ENCODE measurements at places on chromosomes 5 and 9.
A peak's percentile ranks its signal among the peaks of the same experiment; 100 is the strongest.

DNA sequence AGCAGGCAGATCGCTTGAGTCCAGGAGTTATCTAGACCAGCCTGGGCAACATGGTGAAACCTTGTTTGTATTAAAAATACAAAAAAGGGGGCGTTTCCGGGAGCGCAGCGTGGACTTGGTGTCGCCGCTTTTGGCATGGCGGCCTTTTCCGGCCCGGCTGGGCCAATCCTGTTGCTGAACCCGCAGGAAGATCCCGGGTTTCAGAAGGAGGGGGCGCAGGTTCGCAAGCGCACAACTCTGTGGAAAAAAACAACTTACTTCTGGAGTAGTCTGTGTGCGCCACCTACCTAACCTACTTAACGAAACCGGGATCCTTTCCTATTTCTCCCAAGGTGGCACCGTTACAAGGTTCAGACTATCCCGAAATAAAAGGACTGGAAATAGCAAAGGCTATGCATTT, 198.6 kb downstream of the MSX2 start:
- DNase-seq: no peak

DNA sequence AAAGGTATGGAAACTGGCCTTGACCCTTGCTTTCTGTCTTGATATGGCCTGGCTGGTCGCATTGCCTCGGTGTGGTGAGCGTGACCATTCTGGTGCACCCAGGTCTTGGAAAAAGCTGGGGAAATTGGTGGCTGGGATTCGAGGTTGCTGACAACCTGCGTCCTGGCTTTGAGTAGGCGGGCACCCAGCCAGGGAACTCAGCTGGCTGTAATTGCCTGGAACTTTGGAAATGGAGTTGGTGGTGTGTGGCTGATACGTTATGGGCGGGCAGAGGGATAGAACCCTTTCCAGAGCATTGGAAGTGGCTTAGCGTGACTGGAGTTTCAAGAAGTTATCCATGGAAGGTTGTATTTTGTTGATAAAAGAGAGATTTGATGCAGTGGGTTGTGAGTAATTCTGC, 35.2 kb downstream of the KCNMB1 start:
- no peak for DNase-seq

- no peak for DNase-seq
These were observed 436.5 kb downstream of the KIAA0825 start for GRCh38 chr5:94181895-94182294.

DNA sequence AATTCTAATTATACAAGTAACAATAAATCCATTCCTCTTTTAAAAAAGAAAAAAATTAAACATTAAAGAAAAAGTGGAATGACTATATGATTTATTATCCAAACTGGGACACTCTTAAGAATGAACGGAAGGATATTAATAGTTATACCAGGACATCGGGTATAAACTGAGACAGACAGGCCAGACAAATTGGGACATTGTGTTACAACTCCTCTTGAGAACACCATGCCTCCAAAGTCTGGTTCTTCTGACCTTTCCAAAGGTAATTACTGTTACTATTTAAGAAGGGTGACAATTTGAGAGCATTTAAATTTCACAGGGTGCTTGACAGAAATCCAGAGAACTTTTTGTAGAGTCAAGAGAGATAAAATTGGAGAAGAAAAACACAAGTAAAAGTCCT, 132.1 kb upstream of the MARCHF11 start:
- no peak for DNase-seq

DNA sequence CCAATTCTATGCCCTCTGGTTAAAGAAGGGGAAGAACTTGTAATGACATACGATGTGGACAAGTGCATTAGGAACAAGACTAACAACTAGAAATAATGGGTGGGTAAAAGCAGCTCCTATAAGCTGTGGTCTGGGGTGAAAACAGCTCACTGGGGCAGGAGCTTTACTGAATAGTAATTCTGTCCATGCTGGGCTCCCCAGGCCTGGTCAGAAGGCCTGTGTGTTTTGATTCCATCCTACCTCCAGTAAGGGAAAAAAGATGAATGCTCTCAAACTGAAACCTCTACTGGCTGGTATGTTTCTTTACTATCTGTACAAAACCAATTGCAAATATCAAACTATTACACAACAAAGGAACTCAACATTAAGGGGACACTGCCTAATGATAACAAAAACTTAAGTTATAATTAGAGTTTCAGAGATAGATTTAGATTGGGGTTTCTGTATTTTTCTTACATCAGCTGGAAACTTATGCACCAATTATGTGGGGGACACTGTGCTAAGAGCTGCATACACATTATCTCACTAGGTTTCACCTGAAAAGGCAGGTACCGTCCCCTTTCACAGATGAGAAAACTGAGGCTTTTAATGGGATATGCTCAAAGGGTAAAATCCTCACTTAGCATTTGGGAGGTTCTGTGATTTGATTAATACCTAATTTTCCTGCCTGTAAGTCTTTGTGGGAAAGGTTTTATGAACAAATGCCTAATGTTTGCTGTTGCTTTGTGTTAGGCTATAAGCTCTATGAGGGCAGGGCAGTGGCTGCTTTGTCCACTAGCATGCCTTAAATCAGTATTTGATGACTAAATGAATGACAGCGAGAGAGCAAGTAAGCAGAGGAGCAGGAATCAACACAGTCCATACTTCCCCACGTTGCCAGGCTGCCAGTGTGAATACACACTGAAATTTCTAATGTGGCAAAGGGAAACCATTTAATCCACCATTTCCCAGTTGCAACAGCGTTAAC, 53.6 kb downstream of the ELL2 start:
- DNase-seq: no peak

DNA sequence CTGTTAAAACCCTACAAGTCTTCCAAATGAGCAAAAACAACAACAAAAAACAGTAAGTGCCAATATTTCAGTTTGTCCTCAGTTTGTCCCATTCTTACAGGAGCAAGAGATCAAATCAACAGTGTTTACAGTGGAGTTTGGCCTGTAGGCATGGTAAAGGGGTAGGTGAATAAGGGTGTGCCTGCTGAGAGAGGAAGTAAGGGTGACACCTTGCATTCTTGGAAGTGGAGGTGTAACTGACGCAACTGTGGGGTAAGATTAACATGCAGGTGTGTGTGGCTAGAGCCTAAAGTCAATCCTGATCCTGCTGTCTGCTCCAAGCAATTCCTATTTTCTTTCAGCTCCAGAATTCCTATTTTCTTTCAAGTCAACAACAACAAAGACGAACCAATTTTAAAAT, 43.4 kb downstream of the PFDN1 start:
- DNase-seq: no peak

DNA sequence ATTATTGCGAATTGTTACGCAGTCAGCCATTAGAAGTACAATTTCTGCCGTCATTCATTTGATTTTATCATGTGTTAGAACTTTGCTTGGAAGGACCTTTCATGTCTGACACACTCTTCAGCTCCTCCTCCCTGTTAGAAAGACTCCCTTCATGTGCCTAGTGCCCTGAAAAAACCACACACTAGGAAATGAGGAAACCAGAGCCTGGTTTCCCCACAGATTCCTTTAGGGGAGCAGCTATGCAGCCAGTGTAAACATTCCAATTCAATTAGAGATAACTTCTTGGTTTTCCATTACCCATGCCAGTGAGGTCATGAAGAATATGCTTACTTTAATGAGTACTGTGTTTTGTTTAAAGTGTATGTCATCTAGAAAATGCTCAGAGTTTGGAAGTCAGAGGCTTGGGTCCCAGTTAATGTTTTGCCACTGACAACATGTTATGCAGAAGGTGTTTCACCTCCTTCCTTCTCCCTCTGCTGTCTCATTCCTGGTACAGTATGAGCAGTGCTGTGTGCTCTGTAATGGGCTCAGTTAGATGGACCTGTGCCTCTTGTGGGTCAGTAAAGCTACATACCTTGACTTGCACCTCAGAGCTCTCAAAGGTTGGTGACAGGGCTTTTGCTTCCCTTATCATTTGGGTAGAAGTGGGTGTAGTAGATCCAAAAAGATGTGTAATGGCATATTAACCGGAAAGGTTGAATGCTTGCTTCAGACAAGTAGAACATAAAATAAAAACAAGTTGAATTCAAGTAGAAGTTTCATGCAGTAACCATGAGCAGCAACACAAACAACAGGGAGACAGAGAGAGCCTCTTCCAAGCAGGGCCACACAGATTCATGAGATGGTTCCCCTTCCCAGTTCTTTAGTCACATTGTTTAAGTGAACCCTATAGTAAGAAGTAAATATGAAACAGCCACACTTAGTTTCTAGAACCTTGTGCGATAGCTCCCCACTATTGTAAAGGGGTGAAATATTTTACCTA, 52.6 kb upstream of the TNFAIP8 start:
- DNase-seq: no peak

DNA sequence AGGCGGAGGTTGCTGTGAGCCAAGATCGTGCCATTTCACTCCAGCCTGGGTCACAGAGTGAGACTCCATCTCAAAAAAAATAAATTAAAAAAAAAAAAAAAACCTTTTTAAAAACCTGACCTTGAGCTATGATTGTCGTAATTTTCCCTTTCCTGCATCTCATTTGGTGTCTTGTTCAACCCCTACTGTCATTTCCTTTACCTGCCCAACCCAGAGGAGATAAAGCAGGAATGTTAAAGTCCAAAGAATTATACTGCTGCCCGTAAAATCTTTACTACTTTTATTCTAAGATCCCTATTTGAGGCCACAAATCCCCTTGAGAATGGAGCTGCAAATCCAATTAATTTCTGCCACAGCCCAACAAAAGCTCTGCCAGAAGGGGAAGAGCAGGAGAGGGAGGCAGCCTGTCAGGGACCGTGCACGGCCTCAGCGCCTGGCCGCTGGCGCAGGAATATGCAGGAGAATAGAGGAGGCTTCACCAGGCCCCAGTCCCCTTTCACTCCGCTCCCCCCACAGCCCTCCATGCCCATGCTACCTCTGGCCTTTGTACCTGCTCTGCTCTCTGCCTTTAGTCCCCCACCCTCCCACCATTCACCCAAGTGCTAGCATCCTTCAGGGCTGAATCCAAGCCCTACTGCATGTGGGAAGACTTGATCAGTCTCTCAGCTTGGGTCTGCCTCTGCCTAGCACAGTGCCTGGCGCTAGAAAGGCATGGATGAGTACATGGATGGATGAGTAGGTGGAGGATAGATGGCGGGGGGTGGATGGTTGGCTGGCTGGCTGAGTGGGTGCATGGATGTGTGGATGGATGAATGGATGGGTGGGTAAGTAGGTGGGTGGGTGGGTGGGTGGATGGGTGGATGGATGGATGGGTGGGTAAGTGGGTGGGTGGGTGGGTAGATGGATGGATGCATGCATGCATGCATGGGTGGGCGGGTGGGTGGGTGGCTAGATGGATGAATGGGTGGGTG, 99.8 kb upstream of the SARDH start:
- no peak for DNase-seq

DNA sequence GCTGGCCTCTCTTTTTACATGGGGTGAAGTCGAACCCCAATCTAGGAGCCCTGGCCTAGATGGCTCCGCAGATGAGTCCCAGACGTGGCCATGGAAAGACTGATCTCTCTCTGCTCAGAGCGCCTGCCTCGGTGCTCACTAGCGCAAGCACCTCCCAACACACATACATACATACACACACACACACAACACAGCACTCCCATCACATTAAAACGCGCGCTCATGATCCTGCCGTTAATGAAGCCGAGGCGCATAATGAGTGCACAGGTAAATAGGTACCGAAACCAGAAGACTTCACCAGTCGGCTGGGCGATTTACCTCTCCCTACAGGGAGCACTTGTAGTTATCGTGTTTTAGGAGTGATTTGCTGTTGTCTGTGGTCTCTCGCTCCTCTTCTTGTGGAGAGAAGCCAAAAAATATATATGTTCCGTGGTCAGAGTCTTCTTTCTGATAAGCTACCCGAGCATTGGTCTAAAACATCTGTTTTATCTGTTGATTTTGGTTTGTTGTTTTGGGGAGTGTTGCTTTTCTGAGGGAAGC, 207.7 kb downstream of the MEF2C start:
- DNase-seq: peak; percentile 56

GRCh38 chr9:106758911-106759310, 104.1 kb upstream of the ZNF462 start:
- no peak for DNase-seq

DNA sequence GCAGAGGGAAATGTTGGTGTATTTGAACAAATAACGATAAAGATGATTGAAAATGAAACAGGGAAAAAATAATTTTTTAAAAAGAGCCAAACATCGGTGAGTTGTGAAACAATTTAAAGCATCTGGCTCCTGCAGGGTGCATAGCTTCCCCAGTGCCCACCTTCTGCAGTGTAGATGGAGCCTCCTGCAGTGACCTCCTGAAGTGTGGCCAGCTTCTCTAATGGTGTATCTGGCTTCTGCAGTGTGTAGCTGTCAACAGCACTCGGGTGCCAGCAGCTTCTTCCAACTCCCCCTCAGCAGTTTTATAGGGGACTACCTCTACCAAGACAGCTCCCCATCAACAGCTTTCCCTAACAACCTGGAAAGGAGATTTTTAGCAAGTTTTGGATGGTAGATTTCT, 279.4 kb upstream of the SEMA6A start:
- DNase-seq: no peak

DNA sequence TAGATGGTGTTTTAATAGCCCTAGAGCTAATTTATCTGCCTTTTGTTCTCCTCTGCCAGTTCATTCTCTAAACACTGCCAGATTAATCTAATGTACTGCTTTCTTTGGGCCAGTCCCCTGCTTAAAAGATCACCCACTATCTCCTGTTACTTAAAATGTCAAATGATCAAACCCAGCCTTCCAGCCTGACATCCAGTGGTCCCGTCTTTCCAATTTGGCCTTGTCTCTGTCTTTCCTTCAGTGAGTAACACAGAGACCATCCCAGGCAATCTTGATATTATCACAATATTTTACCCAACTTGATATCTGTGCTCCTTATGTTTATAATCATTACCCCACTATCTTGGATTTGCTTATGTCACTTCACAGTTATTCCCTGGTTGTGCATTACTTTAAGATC, 12.0 kb downstream of the PRR16 start:
- DNase-seq: no peak

GRCh38 chr5:14849516-14850294, 21.9 kb downstream of the ANKH start:
- DNase-seq: no peak

- no peak for DNase-seq
These were observed 4.6 kb downstream of the MYO10 start for GRCh38 chr5:16931334-16932110.

DNA sequence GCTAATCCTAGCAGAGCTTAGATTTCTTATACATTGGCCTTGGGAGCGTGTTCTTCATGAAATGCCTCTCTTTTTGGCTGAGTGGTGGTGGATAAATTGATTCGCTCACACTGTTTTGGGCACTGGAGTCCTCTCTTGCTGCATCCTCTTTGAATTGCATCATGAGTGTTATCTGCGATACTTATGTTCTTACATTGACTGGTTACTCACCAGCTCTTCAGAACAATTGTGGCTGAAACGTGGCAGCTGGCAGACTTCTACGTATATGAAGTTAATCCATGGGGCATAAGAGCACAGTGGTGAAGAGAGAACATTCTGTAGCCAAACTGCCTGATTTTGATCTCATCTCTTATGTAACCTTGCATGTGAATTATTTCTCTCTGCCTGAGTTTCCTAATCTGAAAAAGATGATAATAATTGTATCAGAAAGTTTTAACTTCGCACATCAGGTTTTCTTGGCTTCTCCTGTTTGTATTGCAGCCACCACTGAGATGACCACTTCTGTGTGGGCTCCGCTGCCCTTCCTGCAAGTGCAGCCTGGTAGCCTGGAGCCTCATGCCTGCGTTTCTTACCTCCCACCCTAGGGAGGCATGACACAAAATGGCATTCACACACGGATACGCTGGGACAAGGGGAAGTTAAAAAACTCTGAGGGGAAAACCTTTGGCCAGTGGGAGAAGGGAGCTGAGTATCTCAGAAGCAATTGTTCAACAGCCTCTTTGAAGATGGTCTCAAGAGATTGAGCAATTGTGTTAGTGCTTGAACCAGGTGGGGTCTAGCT, 295.2 kb downstream of the ARHGAP26 start:
- DNase-seq: no peak

Measured in caudate nucleus (tissue), 63 donors.